ENCODE measurements at places on chromosomes 11 and 22. TPM values are rescaled to one million over a fixed set of nuclear protein-coding genes. Genes with fewer than 3 reads are reported as not detected.

The ANO1 gene
- total RNA-seq, result not detected

The LGR4 gene
- total RNA-seq, result 274 TPM

DNA sequence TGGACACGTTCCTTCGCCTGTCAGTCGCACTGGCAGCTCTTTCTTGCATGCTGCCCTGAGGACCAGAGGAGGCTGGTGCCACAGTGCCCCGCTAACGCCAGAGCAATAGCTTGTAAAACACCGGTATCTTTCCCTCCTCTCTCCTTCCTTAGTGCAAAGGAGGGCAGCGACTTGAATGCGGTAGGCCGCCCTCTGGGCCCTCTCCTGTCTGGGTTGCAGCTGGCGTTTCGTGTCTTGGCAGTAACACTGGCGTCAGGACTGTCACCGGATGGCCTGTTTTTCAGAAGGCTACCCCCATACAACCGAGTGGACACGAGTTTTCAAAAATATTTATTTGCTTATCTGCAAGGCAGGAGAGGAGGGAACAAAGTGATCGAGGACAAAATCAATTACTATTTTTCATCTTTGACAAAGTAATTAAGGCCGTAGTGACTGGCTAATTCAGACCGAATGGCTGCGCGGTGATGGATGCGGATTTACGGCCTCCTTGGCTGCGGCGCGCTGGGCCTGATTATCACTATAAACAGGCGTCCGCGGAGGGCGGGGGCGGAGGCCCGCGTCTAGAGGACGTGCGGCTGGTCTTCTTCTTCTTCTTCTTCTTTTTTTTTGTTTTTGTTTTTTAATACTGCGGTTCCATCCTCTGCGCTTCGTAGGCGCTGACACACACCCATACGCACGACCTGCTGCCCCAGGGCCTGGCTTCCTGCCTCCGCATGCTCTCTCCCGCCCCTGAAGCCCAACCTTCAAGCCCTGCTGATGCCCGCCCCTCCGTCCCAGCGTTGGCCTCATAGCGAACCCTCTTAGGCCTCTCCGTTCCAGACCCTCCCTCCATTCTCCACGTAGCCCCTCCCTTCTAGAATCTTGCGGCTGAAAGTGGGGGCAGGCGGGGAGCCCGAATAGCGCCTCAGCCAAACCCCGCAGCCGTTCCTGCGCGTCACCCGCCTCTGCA, 2.9 kb upstream of the SLC6A5 start:
- DNase-seq, result peak; percentile 65

DNA sequence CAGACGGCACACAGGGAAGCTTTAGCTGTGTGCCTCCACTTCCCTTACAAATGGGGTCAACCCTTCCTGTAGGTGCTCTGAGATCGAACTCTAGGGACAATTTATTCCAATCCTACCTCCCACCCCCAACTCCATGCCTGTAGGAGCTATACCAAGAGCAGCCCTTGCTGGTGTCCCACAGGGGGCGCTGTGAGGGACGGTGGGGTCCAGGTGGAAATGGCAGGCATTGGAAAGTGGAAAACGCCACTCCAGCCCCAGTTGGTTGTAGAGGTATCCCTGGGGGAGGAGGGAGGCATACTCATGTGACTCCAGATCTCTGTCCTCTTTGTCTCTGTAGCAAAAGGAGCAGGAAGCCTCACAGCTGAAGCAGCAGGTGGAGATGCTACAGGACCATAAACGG, 161.3 kb downstream of the MYO18B start:
- DNase-seq, result peak; percentile 66

- DNase-seq, result no peak
Measured at GRCh38 chr11:122120096-122120495, 4.1 kb upstream of the BLID start.

- DNase-seq, result no peak
Measured at GRCh38 chr22:48695251-48695650, 1132.4 kb downstream of the BRD1 start.

- no peak for DNase-seq
Measured at GRCh38 chr11:103862094-103862801, 174.2 kb upstream of the DDI1 start.
